ENCODE measurements at places on chromosomes 4 and X.

GRCh38 chr4:180164799-180165198 is 2078.4 kb upstream of the TENM3 start:
- DNase-seq: no peak

GRCh38 chr4:626201-627091 is 1.1 kb downstream of the PDE6B start:
- no peak for DNase-seq

DNA sequence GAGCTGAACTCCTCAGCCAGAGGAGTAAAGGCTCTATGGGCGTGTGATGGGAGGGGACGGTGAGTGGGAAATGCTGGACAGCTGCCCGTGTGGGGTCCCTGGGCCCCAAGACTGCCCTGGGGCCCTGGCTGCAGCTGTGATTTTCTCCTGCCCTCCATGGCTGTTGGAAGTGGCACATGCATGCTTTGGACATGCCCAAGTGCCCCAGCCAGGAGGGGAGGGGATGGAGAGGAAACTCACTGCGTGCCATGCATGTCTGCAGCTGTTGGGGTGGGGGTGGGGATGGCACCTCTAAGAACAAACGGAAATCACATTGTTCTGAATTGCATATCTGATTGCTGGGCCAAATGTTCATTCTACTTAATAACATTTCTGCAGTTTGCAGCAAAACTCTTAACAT is 52.4 kb downstream of the MID2 start:
- DNase-seq: no peak

GRCh38 chr4:51895816-51896408 is 53.0 kb downstream of the DCUN1D4 start:
- DNase-seq: peak; percentile 35

GRCh38 chrX:104469771-104470170 is 96.2 kb upstream of the IL1RAPL2 start:
- no peak for DNase-seq

GRCh38 chr4:149735796-149736195 is 79.8 kb downstream of the IQCM start:
- DNase-seq: no peak

GRCh38 chr4:6235012-6235411 is 34.6 kb upstream of the WFS1 start:
- no peak for DNase-seq

DNA sequence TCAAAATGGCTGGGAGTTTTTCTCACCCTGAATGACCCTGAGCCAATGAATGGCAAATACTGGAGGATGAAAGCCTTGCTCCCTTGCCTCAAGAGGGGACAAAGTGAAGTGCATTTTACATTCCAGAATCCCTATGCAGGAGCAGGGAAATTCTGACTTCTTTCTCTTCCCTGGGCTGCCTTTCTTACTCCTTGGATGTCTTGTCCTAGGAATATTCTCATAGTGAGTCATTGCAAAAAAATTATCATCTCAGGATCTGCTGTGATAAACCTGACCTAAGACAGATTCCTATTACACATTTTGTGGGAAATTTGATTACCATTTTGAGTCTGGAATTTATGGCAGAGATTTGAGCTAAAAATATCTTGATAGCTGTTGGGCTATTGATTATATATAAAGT is 199.9 kb downstream of the TMA16 start:
- no peak for DNase-seq

- DNase-seq: peak; percentile 60
These were observed 95.8 kb downstream of the ATXN3L start for GRCh38 chrX:13223868-13224567.

- no peak for DNase-seq
These were observed 660 bp downstream of the WWC2 start for GRCh38 chr4:183099537-183100297.

All from NCI-H2029 (cell line).